ENCODE measurements at places on chromosomes 1 and 21. TPM values are rescaled to one million over a fixed set of nuclear protein-coding genes. Genes with fewer than 3 reads are reported as not detected.

- H3K36me3 ChIP-seq: no peaks in the 10 kb centered on the region
- peaks cover 12% of the 10 kb centered on the region for H3K4me1 ChIP-seq
- no peaks in the 10 kb centered on the region for H3K27me3 ChIP-seq
- H3K4me3 ChIP-seq: no peak overlapping the region
These were observed 49.3 kb upstream of the PSEN2 start for GRCh38 chr1:226820941-226821718.

- H3K4me1 ChIP-seq: peaks cover 7% of the 10 kb centered on the region
- no peak for DNase-seq
- H3K27ac ChIP-seq: no peak overlapping the region
- no peaks in the 10 kb centered on the region for H3K27me3 ChIP-seq
These were observed 27.2 kb downstream of the PTP4A2 start for GRCh38 chr1:31910933-31911332.

GRCh38 chr1:12380326-12381249, 150.8 kb downstream of the VPS13D start:
- no peak for DNase-seq
- peaks cover 21% of the 10 kb centered on the region for H3K4me1 ChIP-seq
- no peak overlapping the region for H3K4me3 ChIP-seq

DNA sequence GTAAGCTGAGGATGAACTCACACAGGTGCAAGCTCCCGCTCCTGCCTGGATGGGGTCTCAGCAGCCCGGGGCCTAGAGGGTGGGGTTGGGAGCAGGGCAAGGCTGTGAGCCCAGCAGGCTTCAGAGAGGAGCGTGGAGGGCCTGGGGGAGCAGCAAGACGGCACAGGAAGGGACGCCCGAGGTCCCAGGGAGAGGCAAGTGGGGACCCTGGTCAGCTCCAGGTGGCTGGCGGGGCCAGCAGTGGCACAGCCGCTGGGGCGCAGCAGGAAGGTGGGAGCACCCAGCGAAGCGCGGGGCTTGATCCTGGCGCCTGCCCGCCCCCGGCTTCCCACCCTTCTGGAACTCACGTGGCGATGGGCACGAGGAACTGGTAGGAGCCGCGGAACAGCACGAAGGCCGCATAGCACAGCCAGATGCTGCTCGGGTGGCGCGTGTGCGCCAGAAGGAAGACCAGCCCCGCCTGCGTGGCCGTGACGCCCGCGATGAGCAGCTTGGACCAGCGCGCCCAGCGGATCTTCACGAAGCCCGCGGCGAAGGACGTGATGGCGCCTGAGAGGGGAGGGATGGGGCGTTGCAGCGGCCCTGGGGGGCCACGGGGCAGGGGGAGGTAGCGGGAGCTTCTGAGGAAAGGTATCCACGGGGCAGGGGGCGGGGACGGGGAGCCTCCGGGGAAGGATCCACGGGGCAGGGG, 11.7 kb downstream of the SLC19A1 start:
- H3K27me3 ChIP-seq: no peaks in the 10 kb centered on the region
- H3K36me3 ChIP-seq: no peaks in the 10 kb centered on the region
- no peak overlapping the region for H3K4me3 ChIP-seq
- no peak overlapping the region for H3K27ac ChIP-seq

DNA sequence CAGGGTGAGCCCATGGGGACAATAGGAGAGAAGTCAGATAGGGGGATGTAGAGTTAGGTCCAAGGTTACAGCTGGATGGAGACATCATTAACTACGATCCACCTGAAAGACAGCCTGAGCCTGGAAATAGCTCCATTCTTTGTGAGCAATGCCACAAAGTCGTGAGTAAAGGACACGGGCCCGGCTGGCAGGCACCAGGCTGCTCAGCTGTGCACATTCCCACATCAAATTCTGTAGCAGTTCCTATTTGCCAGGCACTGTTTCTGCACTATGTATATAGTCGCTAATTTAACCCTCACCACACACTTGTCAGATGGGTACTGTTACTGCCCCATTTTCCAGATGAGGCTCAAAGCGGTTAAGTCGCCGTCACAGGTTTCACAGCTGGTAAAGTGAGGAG, 338.0 kb upstream of the KAZN start:
- H3K36me3 ChIP-seq: no peaks in the 10 kb centered on the region
- H3K27ac ChIP-seq: no peak overlapping the region
- H3K4me1 ChIP-seq: no peaks in the 10 kb centered on the region
- no peak overlapping the region for H3K4me3 ChIP-seq
- H3K27me3 ChIP-seq: no peaks in the 10 kb centered on the region

DNA sequence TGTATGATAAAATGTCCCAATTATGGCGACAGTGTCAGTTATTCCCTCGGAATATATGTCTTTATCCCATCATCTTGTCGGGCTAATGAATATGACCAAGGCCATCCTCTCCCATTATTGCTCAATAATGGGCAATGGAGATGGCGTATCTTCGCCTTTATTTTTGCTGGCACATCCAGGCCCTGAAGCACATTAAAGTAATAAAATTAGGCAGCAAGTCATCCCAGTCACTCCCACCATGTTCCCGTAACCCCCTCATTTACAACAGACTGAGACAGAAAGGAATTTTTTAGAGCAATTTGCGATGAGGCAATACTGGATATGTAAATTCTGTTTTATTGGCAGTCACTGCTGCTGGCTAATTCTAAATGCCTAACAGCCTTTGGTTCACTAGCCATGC, 35.3 kb downstream of the CLIC6 start:
- no peaks in the 10 kb centered on the region for H3K4me1 ChIP-seq
- no peak overlapping the region for H3K27ac ChIP-seq

Gene NUP210L
- total RNA-seq: 0.14 TPM

All from thoracic aorta (tissue), 2 donors.